ENCODE measurements at places on chromosomes 3 and 15.
A peak's percentile ranks its signal among the peaks of the same experiment; 100 is the strongest.

GRCh38 chr15:61091289-61091616 lies 137.8 kb downstream of the RORA start:
- no peak for DNase-seq

DNA sequence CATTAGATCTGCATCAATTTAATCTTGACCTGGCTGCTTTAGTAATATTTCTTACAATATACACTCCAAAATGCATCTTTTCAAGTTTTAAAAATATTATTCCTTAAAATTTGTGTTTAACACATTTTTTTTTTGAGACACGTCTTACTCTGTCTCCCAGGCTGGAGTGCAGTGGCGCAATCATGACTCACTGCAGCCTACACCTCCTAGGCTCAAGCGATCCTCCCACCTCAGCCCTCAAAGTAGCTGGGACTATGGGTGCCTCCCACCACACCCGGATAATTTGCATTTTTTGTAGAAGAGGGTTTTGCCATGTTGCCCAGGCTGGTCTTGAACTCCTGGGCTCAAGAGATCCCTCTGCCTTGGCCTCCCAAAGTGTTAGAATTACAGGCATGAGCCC lies 73.6 kb downstream of the ETV5 start:
- DNase-seq: no peak

DNA sequence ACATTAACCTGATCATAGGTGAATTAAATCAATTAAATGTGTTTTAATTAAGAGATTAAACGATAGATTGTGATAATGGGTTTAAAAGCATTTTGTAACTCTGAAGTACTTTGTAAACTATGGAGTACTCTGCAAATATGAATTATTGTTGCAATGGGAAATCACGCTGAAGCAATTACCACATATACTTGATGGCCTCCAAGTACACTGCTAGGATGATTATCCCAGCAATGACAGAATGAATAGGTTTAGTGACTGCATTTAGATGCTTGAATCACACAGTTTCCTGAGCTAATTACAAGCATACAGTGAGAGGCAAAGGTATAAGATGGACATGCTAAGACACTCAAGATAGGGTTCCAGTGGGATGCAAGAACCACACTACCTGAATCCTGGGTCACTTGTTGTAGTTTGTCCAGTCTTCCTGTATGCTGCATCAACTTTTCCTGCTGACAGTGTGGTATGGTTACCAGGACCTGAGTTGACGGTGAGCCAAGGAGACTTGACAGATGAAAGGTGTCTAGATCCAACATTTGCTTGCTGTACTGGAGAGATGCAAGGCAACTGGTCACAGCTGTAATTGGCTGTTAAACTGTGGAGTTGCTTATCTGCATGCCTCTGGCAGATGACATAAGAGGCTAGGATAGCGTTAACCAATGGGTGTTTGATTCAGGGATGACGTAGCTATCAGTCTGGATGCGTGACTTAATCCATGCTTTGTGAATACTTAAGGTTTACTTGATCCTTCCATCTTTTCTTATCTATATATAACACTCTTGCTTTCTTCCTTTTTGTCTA lies 38.0 kb downstream of the RNF13 start:
- DNase-seq: no peak

DNA sequence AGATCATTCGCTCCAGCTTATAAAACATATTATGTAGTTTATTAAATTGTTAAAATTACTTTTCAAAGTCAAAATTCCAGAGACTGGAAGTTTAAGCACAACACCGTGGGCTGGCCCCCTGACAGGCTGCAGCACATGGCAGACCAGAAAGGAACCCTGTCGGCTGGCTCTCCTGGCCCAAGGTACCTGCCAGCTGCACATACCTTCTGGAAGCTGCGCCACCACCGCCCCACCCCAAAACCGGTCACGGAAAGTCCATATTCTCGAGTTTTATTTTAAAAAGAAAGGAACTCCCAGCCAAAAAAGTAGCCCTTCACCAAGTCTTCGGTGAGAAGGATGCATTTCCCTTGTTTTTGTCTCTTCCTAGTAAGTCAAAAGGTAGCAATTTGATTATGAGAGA lies 94.6 kb downstream of the FOXP1 start:
- DNase-seq: no peak

GRCh38 chr3:194577986-194578905 lies 55.0 kb downstream of the TMEM44 start:
- DNase-seq: no peak

- DNase-seq: no peak
These were observed 20.0 kb downstream of the ATP2B2 start for GRCh38 chr3:10485380-10485779.

DNA sequence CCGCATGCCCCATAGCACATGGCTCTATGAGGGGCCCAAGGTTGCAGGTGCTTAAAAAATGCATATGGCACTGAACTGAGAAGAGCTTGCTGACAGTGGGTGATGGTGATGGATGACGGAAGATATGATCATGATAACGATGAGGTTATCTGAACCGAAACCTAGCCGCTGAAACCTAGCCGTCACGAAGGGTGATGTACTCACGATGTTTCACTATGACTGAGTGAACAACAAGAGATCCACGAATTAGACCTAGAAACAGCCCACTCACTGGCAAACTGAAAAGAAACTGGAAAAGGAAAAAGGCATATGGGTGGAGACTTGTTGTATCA lies 57.6 kb upstream of the BCL6 start:
- DNase-seq: no peak

DNA sequence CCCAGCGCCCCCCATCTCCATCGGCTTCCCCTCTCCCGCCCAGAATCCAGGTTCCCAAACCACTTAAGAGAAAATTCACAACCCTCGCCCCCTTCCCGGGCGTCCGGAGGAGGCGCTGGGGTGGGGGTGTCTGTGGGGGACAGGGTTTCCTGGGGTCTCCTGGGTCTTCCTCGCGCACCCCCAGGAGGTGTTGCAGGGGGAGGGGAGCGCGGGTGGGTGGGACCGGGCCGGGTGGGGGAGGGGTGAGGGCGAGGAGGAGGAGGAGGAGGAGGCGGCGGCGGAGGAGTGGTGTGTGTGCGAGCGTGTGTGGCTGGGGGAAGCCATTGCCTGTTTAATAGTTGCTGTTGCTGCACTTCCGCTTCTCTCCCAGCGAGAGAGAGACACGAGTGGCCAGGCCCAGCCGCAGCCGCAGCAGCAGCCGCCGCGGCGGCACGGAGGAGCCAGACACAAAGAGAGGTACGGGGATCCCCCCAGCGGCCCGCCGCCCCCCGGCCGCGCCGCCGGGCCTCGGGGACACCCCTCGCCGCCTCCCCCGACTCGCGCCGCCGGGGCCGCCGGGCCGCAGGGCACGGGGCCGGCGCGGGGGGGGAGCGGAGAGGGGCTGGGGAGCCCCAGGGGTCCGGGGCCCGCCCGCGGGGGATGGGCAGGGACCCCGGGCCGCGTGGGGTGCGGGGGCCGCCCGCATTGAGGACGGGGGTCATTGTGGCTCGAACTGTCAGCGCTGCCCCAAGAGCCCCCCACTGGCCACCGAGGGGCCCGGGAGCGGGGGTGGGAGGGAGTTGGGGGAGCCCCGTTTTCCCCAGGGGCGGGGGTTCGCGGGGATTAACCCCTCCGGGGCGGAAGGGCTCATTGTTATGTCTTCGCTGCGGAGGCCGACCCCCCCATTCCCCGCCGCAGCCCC lies at the start of gene UBE2E1:
Gene UBE2E1, plus strand, starts transcription at position 323 of the 901 bp plus-strand sequence. CDS start 1,315 bp downstream, outside the sequence.
- DNase-seq: peak; percentile 42

- no peak for DNase-seq
These were observed 122.2 kb upstream of the GMNC start for GRCh38 chr3:190984502-190985244.

GRCh38 chr3:143040261-143040879 lies 39.0 kb downstream of the U2SURP start:
- DNase-seq: no peak

- DNase-seq: no peak
These were observed 6.7 kb upstream of the PSTPIP1 start for GRCh38 chr15:76987896-76988860.

DNA sequence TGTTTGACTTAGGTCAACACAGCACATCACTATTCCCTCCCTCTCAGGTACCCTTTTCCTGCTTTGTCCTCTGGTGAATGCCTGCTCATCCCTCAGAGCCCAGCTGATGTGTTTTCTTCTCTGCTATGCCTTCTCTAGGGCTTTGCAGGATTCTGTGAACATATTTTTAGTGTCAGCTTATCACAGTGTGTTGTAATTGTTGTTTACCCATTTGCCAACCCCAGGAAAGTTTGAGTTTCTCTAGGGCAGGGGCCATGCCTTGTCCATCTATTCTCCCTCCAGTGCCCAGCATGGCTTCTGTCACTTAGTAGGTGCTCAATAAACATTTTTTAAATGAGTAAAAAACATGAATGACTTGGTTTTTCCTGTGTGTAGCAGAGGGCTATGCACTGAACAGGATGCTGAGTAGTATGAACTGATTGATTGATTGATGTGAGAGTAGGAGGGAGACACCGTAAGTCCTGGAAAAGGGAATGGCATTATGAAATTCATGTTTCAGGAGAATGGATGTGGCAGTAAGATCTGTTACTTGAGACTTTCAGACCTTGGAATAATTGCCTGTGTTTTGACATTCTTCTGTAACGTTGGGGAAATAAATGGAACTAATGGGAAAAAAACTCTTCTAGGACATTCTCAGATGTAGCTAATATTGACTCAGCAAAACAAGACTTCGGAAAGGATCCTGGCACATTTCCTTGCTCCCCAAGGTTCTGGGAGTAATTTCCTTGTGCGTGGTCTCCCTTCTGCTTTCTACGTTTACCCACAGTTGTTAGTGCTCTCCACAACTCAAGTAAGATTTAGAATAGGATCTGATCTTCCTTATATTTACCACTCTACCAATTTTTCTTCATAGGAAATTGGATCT lies 267.3 kb upstream of the TBL1XR1 start:
- no peak for DNase-seq

GRCh38 chr15:56099311-56099710 lies 105.9 kb upstream of the NEDD4 start:
- DNase-seq: no peak

- DNase-seq: no peak
These were observed 448.6 kb upstream of the GOLIM4 start for GRCh38 chr3:168544097-168544957.

DNA sequence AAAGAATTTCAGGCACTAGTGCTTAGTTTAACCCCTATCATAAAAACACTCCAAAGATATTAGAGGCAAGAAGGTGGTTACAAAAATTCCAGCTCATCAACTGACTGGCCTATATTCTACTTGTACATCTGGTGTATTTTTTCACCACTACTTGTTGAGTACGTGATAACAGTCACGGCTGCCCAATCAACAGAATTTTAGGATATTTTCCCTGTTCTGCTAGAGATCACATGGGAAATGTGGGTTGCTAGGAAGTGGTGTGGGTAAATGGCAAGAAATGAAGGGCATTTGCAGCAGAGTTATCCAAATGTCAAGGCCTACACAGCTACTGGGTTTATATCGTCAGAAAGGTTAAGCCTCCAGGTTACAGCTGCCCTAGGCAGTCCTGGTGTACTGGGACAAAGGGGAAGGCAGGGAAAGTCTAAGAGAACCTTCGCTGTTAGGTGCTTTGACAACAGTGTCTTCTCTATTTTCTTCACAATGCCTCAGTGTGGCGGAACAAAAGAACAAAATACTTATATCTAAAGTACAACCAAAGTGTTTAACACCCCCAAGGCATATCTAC lies 81.9 kb downstream of the FMN1 start:
- DNase-seq: no peak

DNA sequence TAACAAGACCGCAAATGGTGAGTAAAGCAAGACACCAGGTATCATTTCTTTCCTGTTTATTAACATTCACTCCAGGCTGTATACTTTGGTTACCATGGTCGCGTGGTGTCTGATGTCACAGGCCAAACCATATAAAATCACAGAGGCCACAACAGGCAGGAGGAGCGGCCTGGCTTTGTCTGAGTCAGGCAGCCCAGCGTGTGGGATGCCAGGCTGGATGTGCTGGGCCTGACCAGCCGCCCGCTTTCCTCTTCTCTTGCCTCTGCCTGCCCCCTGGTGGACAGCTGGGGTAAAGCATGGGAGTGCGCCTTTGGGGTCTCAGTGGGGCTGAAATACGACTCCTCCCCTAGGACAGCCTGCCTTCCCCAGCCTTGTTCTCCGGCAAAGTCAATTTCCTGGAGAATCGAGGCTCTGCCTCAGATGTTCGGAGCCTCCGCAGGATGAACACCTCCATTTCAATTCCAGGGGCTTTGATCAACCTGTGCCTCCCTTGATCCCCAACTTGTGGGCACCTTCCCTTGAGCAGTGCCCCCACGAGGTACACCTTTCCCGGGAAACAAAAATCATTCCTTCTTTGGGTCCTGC lies 78.2 kb downstream of the CCNL1 start:
- DNase-seq: peak; percentile 96

DNA sequence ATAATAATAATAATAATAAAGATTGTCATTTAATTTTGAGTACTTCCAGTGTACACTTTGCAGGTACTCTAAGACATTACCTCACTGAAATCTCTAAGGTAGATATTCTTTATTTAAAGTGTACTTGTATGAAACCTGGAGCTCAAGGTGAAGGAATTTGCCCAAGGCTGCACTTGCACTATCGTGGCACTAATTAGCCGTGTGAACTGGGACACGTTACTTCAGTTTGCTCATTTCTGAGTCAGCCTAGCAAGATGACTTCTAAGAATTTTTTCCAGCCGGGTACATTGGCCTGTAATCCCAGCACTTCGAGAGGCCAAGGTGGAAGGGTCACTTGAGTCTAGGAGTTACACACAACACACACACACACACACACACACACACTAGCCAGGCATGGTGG lies 33.5 kb downstream of the MLH1 start:
- DNase-seq: no peak

DNA sequence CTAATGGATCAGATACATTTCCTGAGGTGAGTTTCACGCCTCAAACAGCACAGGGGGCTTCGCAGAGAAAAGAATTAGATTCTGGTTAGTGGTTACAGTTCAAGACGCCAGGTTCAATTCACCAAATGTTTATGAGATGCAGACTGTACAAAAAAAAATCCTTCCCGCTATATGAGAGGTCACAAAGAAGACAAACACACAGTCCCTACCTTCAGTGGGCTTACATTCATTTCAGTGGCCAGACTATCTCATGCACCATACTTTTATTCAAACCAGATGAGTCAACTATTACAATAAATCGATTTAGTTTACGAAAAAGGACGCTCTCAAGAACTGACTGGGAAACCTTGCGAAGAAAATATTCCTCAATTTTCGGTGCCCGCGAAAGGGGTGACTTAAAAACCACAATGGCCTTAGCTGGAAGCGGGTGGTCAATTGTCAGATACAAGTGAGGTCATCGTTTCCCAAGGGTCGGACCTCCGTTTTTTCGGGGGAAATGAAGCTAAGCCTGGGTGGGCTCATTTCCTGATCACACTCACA lies 695 bp downstream of the METTL6 start:
- no peak for DNase-seq

- DNase-seq: no peak
These were observed 143.3 kb downstream of the HCN4 start for GRCh38 chr15:73225358-73226015.

DNA sequence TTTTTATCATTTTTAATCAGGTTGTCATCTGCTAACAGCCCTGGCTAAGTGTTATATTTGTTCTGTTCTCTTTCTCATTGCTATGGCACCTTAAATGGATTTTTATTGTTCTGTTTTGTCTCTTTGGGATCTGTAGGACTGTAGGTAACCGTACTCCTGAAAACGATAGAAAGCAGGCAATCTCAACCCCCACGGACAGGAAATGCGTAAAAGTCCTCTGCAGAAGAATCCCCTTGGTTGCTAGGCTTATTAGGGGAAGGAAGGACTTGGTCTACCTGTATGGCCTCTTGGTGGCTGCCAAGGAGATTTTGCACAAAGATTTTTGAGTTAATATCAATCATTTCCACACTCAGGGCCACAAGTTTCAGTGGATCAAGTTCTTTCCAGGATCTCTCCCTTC lies 571.9 kb upstream of the ZNF385D start:
- DNase-seq: no peak

GRCh38 chr3:158097081-158097592 lies 9.1 kb downstream of the SHOX2 start:
- no peak for DNase-seq

- DNase-seq: no peak
These were observed 16.3 kb upstream of the A4GNT start for GRCh38 chr3:138148503-138148902.

Measured in neuronal stem cell (in vitro differentiated cells).